CD4-positive, alpha-beta T cell (primary cell): ENCODE measurements at places on chromosomes 3 and 15.

- DNase-seq = no peak
Observed at GRCh38 chr3:40873934-40874699, 325.2 kb upstream of the CTNNB1 start.

- no peak for DNase-seq
Observed at GRCh38 chr15:27527490-27528067, 556.6 kb downstream of the GABRG3 start.

DNA sequence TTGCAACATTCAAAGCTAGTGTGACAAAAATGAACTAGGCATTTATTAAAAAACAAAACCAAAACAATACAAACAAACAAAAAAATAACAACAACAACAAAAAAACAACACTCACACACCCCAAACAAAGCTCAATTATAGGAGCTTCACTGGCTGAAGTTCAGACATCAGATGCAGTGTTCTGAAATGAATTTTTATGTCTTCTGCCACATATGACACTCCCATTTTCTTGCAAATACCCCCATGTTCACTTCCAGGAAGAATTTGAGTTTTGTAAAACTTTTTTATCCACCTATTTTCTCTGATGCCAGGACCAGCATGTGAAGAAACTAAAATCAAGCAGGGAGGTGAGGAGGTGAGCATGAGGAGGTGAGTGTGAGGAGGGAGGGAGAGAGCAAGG, 113.9 kb downstream of the CADPS start:
- no peak for DNase-seq

DNA sequence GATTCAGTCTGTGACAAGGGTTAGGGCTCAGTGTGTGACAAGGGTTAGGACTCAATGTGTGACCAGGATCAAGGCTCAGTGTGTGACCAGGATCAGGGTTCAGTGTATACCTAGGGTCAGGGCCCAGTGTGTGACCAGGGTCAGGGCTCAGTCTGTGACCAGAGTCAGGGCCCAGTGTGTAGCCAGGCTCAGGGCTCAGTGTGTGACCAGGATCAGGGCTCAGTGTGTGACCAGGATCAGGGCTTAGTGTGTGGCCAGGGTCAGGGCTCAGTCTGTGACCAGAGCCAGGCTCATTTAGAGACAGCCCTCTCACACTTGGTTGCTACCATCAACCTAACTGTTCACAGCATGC, 24.2 kb downstream of the LOXL1 start:
- no peak for DNase-seq

DNA sequence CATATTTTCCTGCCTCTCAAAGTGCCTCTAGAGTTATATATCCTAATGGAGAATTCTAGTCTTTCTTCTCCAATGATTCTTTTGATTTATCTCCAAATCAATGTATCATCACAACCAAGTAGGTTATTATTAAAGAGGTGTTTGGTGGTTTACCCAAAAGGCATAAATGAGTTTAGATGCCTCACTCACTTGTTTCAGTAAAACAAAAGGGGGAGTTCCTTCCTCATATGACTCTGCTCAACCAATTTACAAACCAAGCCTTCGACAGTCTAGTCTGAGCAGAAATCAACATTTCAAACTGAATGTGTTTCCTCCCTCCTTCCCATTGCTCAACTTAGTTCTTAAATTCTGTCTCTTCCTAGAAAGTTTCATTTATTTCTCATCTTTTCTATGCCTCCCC, 116.5 kb downstream of the TNIK start:
- no peak for DNase-seq

GRCh38 chr3:131357275-131357674, 24.3 kb upstream of the NUDT16 start:
- DNase-seq = no peak

DNA sequence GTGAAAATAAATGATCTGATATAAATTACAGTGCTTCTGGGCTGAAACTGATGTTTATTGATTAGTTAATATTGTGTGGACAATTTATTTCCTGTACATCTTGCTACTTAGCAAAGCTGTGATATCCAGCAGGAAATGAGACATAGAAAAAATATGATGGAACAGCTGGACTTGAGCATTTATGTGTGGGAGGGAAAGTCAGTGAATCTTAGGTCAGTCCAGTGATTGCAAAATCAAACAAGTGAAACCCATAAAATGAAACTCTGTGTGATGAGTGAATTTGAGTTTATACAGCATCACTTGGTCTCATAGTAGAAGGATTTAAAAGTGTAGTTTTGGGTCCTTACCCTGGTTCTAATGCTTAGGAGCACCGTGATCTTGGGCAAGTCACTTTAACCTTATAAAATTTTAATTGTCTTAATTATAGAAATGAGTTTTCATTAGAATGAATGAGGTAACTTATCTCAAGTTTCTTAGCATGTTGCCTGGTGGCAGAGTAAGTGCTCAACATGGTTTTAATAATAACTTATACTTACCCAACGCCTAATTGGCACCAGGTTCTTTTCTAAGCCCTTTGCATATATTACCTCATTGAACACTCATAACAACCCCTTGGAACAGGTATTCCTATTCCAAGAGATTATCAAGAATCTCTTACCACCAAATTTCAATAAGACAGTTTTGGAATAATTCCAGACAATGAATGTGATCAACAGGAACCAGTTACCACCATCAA, 194.6 kb downstream of the ADAMTSL3 start:
- DNase-seq = no peak

DNA sequence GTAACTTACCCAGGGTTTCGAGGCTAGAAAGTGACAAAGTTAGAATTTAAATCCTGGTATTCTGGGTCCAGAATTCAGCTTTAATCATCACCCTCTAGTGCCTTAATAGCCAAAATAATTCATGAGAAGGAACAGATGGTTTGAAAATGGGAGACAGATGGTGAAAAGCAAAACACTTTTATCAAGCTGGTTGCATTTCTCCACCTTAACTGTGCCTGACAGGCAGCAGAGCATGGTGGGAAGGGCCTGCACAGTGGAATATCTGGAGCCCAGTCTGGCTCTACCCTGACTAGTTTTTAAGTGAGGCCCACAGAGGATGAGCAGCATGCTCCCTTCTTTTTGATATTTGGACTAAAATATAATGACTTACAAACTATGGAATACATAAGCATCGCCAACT, 35.6 kb upstream of the RASGRP1 start:
- no peak for DNase-seq

GRCh38 chr3:176328198-176328597, 869.1 kb downstream of the TBL1XR1 start:
- DNase-seq = no peak

- DNase-seq = no peak
Observed at GRCh38 chr3:22308871-22309270, 557.9 kb upstream of the ZNF385D start.

DNA sequence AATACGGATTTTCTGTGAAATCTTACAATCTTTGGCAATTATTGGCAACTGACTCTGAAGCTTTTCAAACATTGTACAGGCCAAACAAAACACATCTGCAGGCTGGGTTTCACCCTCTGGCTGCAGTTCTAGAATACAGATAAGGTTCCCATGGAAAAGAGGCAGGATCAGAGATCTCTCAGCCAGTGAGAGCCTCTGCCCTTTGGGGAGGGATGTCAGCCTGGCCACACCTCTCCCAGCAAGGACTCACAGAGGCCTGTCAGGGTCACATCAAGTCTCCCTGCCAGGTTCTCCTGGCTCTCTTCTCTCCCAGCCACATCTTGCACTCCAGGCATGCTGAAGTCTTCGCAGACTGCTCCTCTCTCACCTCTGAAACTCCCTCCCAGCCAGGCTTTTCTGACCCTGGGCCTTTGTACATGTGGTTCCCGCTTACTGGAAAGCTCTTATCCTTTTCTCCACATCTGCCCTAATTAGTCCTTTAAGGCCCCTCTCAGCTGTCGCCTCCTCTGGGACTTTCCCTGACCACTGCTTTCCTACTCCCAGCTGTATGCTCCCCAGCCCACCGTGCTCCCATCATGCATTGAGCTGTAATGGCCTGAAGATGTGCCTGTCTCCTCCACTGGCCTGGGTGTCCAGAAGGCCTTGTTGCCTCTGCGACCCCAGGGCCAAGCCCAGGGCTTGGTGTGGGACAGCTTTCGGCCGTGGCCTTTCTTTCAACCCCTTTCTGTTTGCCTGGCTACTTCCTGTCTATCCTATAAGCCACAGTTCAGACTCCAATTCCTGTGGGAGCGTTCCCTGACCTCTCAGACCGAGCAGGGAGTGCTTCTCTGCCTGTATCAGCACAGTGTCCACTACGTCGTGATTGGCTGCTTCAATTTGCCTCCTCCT, 4.3 kb downstream of the RBP1 start:
- no peak for DNase-seq

GRCh38 chr3:118973050-118973449, 61.6 kb downstream of the IGSF11 start:
- no peak for DNase-seq

GRCh38 chr3:117809186-117810081, 1099.9 kb downstream of the TUSC7 start:
- no peak for DNase-seq

DNA sequence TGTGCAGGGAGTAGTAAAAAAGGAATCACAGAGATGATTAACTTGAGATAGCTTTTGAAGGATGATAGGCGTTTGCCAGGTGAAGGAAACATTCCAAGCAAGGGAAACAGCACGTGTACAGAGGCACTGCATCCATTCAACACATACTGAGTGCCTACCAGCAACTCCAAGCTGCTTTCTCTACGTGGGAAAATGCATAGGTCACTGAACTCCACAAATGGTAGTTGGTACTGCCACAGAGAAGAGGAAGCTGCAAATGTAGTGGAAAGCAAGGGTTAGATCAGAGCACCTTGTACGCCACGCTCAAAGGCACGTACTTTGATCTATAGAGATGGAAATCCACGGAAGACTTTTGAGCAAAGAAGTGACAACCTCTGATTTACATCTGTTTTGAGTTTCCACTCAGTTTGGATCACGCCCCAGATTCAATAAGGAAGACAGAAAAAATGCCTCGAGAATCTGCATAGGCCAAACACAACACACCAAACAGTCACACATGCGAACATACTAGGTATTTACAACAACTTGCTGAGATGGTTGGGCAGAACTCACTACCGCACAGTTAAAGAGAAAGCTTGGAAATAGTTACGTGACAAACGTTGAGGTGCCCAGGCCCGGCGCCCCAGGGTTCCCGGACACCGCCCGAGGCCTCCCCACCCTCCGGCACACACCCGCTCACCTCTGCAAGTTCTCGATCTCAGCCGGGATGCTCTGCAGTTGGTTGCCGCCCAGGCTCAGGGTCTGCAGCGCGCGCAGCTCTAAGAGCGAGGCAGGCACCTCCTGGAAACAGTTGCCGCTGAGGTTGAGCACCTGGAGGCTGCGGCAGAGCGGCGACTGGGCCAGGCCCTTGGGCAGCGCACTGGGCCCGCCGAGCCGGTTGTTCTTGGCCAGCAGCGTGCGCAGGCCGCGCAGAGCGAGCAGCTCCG, 826 bp downstream of the LRRC58 start:
- DNase-seq = peak; percentile 42

GRCh38 chr3:187929112-187929816, 184.0 kb upstream of the BCL6 start:
- no peak for DNase-seq

DNA sequence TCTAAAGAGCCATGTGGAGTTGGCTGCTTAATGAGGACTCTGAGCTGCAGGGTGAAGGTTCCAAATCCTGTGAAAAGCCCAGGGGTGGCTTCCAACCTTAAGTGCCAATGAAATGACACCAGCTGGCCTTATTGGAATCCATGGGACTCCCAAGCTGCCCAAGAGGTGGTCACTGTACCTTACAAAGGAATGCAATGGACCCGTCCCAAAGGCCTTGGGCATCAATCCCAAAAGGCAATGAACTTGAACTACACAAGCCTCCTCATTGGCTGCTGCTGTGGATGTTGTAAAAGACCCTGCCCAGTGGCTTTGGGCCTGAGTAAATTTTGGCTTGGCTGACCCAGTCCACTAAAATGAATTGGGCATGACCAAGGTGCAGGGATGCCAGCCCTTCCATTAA, 129.3 kb downstream of the WNT5A start:
- DNase-seq = no peak

DNA sequence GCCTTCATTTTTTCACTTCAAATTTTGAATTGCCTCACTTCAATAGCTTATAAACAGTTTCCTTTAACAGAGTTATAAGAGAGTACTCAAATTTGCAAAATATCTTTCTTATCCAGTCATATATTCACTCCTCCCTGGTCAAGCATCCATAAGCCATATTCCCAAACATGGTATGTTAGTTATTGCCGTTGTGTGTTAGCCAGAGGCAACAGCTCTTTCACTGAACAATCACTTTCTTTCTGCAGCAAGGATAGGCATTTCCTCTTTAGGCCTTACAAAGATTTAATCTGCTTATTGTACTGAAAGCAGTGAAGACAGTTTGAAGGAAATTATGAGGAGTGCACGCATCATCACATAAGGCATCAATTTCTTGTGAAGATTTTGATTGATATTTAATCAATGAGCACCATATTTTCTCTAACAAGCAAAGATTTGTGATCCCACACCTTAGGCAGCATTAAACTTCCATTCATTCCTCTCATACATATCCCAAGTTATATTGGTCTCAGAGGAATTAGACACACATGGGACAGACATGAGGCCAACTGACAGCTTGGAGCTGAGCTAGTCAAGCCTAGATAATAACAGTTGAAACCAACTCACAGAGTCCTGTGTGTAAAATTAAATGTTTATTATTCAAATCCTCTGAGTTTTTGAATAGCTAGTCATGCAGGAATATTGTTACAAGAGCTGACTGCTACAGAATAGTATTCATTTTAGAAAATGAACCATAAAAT, 80.0 kb upstream of the EPHA6 start:
- DNase-seq = no peak

GRCh38 chr15:45704329-45705249, 69.8 kb downstream of the SQOR start:
- no peak for DNase-seq

DNA sequence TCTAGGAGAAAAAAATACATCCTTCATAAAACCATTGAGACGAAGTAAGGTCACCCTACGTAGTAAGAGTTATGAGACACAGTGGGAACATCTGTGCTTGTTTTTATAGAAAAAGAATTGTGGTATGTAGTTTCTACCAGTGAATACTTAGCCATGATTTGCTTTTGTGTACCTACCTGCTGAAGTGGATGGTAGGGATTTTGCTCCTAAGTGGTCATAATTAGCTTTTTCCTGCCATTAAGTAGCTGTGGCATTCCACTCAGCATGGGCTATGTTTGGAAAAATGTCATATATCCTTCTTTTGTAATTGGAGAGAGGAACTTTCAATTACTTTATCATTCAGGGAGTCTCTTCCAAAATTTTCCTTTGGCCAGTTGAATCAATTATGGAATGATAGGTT, 63.7 kb downstream of the CHD2 start:
- DNase-seq = no peak

GRCh38 chr3:197950677-197951061, 679 bp downstream of the RPL35A start:
- DNase-seq = no peak

GRCh38 chr3:10816019-10816862, at the start of gene SLC6A11:
Gene SLC6A11, plus strand, starts transcription at chr3:10816228. Its CDS starts 38 bp downstream, at chr3:10816266.
- DNase-seq = no peak

DNA sequence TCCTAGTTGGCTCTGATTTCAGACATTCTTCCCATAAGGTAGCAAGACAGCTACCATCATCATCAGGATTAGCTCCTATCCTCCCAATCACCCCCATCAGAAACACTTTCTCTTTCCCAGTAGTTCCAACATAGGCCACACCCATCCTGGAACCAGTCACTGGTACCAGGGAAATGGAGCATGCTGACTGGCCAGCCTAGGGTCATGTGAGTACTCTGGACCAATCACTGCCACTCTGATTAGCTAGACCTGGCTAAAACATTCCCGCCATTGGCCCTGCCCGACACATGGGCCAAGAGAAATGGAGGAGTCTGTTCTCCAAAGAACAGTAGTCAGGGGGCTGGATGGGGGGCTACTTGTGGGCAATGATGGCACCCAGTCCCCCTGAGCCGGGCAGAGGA, 12.4 kb downstream of the EFCC1 start:
- no peak for DNase-seq

GRCh38 chr3:148332509-148332908, 365.2 kb upstream of the AGTR1 start:
- DNase-seq = no peak
